ENCODE measurements at places on chromosomes 2 and 18. TPM values are rescaled to one million over a fixed set of nuclear protein-coding genes. Genes with fewer than 3 reads are reported as not detected.

MAB21L4 gene
- 20.7 TPM for total RNA-seq

RAB17 gene
- 0.85 TPM for total RNA-seq

PLEKHB2 gene
- total RNA-seq = 68.9 TPM

TTLL4 gene
- 15.0 TPM for total RNA-seq

NPHP1 gene
- total RNA-seq = 4.1 TPM

UGT1A3 gene
- total RNA-seq = not detected

ABCG8 gene
- not detected for total RNA-seq

PJVK gene
- total RNA-seq = 0.78 TPM

CFAP65 gene
- not detected for total RNA-seq

NTSR2 gene
- not detected for total RNA-seq

CROCC2 gene
- total RNA-seq = not detected

DCDC2C gene
- total RNA-seq = not detected

LRRTM4 gene
- not detected for total RNA-seq

NEURL3 gene
- total RNA-seq = not detected

UNC80 gene
- not detected for total RNA-seq

SGPP2 gene
- 16.4 TPM for total RNA-seq

CD8A gene
- not detected for total RNA-seq

LDAH gene
- 11.5 TPM for total RNA-seq

IL1A gene
- 37.0 TPM for total RNA-seq

GALNT5 gene
- 48.1 TPM for total RNA-seq

SERPINB4 gene
- 5.0 TPM for total RNA-seq

BCL2L11 gene
- total RNA-seq = 3.5 TPM

BCL11A gene
- 10.8 TPM for total RNA-seq

FSHR gene
- not detected for total RNA-seq

CNTNAP5 gene
- total RNA-seq = not detected

TFPI gene
- total RNA-seq = 4.4 TPM

ANKRD30B gene
- total RNA-seq = not detected

CFC1B gene
- total RNA-seq = not detected

TBR1 gene
- total RNA-seq = not detected

RNMT gene
- 14.8 TPM for total RNA-seq

SNED1 gene
- total RNA-seq = 0.05 TPM

SOX11 gene
- total RNA-seq = 4.2 TPM

SOWAHC gene
- 53.9 TPM for total RNA-seq

ABHD1 gene
- not detected for total RNA-seq

FBXO41 gene
- total RNA-seq = 4.7 TPM

CACNB4 gene
- 0.33 TPM for total RNA-seq

DNAJC5G gene
- not detected for total RNA-seq

POTEJ gene
- total RNA-seq = not detected

PXDN gene
- 57.2 TPM for total RNA-seq

CPO gene
- total RNA-seq = not detected

ACVR1 gene
- 9.5 TPM for total RNA-seq

All from airway epithelial cell (primary cell).